ENCODE measurements at places on chromosomes 1 and 21.

GRCh38 chr1:39779821-39780220, 8.7 kb upstream of the OXCT2 start:
- DNase-seq, result no peak

GRCh38 chr1:185808631-185809030, 74.4 kb downstream of the HMCN1 start:
- DNase-seq, result no peak

DNA sequence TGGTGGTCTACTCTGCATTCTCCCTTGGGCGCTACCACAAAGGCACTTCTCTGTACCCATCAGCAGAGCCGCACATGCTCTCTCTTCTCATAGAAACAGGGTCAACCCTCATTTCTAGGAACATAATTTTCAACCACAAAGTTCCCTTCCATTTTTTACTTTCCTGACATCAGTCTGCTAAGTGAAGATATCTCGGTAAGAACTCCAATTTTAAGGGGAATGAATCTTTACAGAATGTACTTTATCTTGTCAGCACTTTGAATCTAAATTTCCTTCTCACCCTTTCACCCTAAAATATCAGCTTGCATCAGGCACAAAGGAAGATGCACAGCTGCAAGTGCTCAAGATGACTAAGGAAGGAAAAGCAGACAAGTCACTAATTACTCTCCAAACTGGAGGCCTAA, 545.9 kb downstream of the SMYD3 start:
- no peak for DNase-seq

DNA sequence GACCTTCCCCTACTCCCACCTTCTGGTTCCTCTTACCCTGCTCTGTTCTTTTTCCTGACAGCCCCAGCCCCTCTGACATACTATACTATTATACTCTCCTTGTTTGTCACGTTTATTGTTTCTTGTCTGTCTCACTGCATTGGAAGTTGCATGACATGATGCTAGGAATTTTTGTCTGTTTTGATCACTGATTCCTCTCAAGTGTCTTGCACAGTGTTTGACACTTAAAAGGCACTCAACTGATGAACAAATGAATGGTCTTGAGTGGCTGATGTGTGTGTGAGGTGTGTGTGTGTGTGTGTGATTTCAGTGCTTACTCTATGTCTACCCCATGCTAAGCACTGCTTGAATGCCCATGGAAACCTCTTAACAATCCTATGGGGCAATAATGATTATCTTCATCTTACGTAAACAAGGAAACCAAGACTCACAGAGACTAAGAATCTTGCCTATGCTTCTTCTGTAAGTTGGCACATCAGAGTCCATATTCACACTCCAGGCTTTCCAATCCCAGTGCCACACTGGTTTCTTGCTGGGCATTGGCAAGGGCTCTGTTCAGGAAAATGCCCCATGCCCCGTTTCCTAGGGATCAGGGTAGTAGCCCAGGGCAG, 59.7 kb downstream of the ATP1A1 start:
- DNase-seq, result no peak

DNA sequence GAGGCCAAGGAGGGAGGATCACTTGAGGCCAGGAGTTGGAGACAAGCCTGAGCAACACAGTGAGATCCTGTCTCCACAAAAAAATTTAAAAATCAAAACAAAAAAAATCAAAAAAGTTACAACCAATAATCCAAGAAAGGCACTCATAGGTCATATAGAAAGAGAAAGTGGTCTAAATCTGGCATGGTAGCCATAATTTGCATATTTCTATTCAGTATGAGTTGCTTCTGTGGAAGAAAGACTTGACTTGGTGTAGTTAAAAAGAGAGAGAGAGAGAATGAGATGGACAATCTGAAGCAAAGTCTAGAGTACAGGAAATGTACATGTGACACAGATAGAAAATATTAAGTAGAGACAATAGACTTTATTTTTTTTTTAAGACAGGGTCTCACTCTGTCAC, 22.5 kb downstream of the JMJD4 start:
- no peak for DNase-seq

DNA sequence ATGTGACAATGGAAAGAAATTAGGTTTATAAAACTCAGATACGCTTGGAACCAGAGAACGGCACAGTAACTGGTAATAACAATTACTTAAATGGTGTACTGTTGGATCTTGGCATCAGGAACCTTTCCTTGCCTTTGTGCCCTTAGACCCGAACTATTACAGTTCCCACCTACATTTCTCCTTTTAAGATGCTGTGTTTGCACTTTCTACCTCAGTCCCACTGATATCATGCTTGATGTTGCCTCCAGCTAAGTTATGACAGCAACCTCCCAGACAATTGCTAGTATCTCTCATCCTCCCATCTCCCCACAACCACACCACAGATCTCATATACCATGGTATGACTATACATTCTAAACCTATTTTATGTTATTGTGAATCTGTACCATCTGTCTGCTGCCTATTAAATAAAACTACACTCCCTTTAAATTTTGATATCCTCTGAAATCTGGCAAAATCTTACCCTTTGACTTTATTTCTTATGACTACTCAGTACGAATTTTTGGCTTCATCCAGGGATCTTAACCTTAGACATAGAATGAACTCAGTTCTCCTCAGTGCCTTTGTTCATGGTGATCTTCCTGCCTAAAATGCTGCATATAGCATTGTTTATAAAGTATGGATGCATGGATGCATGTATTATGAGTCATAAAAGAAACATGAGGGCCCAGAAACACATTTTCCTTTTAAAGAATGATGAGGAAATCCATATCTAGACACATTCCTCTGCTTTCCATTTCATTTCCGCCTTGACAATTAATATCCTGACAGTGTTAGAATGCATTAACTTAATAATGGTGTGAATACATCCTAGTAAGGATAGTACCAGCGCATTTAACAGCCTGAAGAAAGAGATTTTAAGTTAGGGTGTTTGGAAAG, 64.1 kb downstream of the LRRC8D start:
- no peak for DNase-seq

- no peak for DNase-seq
Measured at GRCh38 chr1:100404821-100405220, 52.5 kb downstream of the CDC14A start.

DNA sequence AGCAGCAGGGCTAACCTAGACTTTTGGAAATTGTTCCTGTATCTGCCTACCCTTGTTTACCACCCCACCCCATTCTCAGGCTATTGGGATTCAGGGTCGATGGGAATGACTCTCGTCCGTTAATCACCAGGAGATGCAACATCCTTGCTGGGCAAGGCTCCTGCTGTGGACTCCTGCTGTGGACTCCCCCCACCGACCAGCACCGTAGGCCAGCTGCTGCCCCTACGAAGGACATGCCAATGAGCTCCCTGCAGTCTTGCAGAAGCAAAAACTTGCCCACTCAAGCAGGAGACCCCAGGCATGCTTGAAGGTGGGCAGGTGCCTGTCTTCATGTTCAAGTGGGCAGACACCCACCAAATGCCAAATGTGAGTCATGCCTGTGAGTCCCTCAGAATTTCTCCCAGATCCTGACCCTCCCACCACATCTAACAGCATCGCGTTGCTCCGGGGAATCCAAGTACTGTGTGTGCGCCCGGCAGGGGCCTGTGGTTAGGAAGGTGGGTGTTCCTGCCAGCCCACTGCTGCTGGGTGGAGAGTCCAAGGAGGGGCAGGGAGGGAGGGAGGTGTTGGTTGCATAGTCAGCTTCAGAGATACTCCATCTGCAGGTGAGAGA, 41.7 kb upstream of the SOX13 start:
- no peak for DNase-seq

GRCh38 chr1:201054091-201054543, 30.6 kb upstream of the KIF21B start:
- DNase-seq, result no peak

GRCh38 chr1:67586596-67586995, 98.4 kb upstream of the GADD45A start:
- DNase-seq, result no peak

DNA sequence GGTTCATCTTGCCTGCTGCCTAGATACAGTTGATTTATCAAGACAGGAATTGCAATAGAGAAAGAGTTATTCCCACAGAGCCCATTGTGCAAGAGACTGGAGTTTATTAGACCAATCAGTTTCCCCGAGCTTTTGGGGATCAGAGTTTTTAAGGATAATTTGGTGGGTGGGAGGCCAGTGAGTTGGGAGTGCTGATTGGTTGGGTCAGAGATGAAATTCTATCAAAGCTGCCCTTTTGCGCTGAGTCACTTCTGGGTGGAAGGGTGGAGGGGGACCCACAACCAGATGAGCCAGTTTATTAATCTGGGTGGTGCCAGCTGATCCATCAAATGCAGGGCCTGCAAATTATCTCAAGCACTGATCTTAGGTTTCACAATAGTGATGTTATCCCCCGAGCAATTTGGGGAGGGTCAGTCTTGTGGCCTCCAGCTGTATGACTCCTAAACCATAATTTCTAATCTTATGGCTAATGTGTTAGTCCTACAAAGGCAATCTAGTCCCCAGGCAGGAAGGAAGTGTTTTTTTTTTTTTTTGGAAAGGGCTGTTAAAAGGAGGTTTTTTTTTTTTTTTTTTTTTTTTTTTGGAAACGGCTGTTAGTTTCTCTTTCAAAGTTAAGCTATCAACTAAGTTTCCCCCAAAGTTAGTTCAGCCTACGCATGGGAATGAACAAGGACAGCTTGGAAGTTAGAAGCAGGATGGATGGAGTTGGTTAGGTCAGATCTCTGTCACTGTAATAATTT, 7.4 kb downstream of the SLC16A4 start:
- no peak for DNase-seq

DNA sequence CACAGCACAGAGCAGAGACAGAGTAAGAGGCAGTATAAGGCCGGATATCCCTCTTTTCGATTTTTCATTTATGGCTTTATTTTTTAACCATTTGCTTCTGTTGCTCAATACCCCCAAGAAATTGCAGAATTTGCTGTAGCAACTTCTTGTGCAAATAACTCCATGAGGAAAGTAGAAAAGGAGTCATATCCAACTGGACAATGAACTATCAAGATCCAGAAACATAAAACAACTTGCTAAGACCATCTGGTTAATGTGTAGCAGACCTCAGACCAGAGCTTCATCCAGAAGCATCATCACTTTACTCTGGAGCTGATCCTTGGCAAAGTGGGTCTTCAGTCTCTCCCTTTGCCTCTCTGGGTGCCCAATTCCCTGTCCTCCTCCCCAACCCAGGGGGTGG, 45.9 kb downstream of the ZNF697 start:
- no peak for DNase-seq

DNA sequence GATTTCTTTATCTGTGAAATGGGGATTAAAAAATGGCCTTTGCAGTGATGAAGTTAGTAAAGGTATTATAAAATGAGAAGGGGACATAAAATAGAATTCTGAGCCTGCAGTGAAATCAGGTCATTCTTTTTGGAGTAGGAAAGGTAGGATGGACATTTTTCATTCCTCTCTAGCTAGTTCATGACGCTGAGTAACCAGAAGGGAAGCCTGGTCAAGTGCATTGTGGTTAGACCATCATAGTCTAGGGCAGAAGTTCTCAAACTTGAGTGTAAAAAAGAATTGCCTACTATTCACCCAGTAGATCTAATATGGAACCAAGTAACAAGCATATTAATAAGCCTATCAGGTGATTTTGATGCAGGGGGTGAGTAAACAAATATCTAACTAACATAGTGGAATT, 50.8 kb downstream of the TGFB2 start:
- DNase-seq, result no peak

GRCh38 chr1:62912028-62912638, 128.2 kb downstream of the ATG4C start:
- DNase-seq, result no peak

DNA sequence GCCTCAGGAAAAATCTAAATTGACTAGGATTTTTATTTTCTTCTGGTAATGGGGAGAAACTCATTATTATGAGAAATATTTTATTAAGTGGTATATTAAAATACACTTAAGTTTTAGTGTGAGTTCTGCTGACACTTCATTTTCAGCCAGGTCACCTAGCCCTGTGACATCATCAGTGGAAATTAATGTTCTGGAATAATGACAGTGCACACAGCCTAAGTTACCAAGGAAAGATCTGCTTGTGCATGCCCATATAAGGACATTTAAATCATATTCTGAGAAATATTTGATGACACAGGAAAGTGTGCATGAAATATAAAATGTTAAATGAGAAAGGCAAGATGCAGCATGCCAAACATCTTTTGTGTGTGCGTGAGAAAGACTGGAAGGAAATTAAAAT, 102.0 kb downstream of the KIF14 start:
- DNase-seq, result no peak

- DNase-seq, result no peak
Measured at GRCh38 chr1:172405912-172406311, 14.6 kb upstream of the C1orf105 start.

DNA sequence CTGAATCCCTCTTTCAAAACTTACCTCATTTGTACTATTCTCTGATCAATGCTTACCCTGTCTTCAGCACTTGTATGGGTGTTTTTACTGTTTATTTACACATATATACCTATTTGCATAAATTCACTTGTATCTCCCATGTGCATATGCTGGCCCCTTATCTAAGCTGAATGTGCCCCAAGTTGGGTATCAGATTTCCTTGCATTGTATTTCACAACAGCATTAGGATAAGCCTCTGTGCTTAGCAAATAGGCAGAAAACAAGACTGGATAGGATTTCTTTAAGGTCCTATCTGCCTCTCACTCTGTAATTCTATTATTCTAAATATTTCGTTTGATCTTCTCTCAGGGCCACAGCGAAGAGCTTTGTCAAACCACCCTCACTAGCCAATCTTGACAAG, 45.9 kb upstream of the IPO9 start:
- DNase-seq, result no peak

DNA sequence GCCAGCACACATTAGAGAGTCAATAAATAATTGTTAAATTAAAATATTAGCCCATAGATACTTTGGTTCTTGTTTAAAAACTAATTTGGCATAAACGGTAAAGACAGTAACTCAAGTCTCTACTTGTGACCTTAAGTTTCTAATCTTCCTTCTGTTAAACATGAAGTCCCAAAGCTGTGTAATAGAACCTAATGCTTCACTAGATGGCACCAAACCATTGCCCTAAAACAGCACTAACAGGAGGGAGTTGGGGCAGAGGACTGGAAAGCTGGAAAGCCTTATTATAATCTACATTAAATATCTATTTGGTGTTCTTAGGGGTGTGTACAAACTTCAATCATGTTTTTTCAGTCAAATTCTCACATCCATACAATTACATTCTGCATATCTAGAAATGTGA, 176.7 kb downstream of the OLFM3 start:
- DNase-seq, result no peak

- DNase-seq, result no peak
Measured at GRCh38 chr1:26701266-26701994, 5.6 kb downstream of the ARID1A start.

GRCh38 chr1:31675161-31675560, 28.7 kb downstream of the COL16A1 start:
- DNase-seq, result no peak

DNA sequence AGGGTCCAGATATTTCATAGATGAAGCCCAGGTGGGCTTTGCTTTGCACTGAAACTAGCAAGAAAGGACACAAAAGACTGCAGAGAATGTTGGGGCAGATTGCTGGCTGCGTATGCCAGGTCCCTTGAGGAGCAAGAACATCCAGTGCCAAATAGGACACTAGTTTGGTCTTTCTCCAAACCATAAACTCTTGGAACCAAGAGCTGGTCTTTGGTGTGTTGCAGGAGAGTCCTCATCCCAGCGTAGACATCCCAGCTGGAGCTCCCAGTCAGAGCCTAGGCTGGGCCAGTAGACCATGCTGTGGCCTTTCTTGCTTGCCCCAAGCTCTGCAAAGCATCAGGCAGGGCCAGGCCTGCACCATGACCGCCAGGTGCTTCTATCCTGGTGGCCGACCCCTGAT, 87.5 kb downstream of the ATP5PO start:
- no peak for DNase-seq

- DNase-seq, result no peak
Measured at GRCh38 chr1:155026154-155026553, 7.4 kb downstream of the DCST2 start.

- no peak for DNase-seq
Measured at GRCh38 chr1:204902671-204903070, 32.0 kb downstream of the NFASC start.

All from stimulated activated CD4-positive, alpha-beta T cell treated with anti-CD3 and anti-CD28 coated beads, Interleukin-2, amount 100 ng/mL, for 24 hours (primary cell).